ENCODE measurements at places on chromosomes 11 and 22. TPM values are rescaled to one million over a fixed set of nuclear protein-coding genes. Genes with fewer than 3 reads are reported as not detected.

DNA sequence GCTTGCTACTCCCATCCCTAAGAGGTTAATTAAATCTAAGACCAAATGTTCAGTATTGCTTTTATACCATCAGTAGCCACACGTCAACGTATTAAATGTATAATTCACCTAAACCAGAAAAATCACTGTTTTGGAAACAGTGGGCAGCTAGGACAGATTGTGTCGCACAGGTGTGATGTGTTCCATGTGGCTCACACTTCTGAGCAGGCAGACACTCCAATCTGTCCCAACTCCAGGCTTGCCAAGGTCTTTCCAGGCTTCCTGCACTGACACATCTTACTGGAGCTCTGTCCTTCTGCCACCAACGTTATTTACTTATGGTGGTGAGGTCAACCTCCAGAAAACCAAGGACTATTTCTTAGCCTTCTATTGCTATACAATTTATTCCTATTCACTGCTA lies 11.4 kb downstream of the SIAE start:
- no peak overlapping the region for H3K27ac ChIP-seq
- no peak for DNase-seq
- no peak overlapping the region for H3K4me3 ChIP-seq

DNA sequence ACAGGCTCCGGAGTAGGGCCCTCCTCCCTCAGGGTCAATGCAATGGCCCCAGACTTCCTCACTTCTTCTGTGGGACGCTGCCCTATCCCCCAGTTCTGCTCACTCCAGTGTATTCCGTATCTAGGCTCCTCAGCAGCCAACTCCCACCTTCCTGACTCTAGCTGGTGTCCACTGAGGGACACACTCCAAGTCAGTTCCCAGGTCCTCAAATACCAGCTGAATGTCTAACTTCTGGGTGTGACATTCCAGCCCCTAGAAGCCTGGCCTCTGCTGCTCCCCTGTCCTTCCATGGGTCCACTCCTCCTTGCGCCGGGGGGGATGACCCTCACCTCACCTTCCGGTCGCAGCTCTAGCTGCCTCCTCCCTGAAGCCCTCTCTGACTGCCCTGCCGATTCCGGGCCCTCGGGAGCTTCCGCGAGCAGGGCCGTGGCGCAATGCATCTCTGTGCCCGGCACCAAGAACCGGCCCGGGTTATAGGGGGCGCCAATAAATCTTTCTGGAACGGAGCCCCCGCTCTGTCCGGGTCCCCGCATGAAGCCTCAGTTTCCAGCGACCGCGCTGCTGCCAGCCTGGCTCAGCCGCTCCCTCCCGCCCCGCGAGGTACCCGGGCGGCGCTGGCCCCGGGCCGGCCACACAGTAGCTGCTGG lies 15.4 kb downstream of the BAD start:
- peaks cover 14% of the 10 kb centered on the region for H3K36me3 ChIP-seq
- no peaks in the 10 kb centered on the region for H3K27me3 ChIP-seq
- H3K27ac ChIP-seq = peak overlapping the region; percentile 91
- peak overlapping the region; percentile 95 for H3K4me3 ChIP-seq

GRCh38 chr11:86669424-86669823 lies 3.0 kb downstream of the ME3 start:
- H3K4me3 ChIP-seq = no peak overlapping the region
- H3K27ac ChIP-seq = no peak overlapping the region

DNA sequence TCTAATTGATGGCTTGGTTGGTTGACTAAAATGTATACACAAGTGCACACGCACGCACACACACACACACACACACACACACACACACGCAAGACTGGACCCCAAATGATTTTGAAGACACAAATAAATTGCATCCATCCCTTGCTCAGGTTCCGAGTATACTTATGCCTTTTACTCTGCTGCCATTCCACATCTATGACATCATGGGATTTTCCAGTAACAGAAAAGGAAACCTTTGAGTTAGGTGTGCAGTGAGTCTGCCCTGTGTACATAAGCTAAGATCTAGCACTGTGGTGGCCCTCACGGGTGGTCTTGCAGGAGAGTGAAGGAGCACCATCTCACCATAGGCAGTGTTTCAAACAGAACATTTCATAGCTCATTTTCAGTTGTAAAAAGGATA lies 20.5 kb upstream of the LARGE1 start:
- H3K4me3 ChIP-seq = no peak overlapping the region
- no peaks in the 10 kb centered on the region for H3K4me1 ChIP-seq
- DNase-seq = no peak

- no peak overlapping the region for H3K27ac ChIP-seq
- no peak for DNase-seq
- H3K4me1 ChIP-seq = peaks cover 18% of the 10 kb centered on the region
- H3K36me3 ChIP-seq = no peaks in the 10 kb centered on the region
Observed at GRCh38 chr11:76690736-76691135, 20.2 kb upstream of the LRRC32 start.

GRCh38 chr22:44127356-44127755 lies 53.4 kb upstream of the PARVG start:
- no peak overlapping the region for H3K4me3 ChIP-seq
- H3K27ac ChIP-seq = no peak overlapping the region
- H3K4me1 ChIP-seq = peaks cover 2% of the 10 kb centered on the region
- H3K27me3 ChIP-seq = no peaks in the 10 kb centered on the region

DNA sequence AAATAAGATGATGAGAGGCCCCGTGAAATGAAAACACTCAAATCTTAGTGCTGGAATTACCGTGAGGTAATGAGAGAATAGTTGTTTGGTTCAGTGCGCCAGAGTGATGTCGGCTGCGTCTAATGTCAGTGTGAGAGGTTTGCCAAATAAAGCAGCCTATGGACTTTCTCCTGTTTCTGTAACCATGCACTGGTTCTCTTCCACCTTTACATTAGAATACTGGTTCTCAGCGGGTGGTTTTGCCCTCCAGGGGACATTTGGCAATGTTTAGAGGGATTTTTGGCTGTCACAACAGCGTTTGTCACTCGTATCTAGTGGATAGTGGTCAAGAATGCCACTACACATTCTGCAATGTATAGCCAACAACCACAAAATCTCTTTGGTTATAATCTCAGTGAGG lies 1.1 kb downstream of the OOSP4B start:
- H3K27ac ChIP-seq = no peak overlapping the region
- H3K4me1 ChIP-seq = no peaks in the 10 kb centered on the region
- H3K36me3 ChIP-seq = no peaks in the 10 kb centered on the region
- H3K27me3 ChIP-seq = peaks cover 9% of the 10 kb centered on the region
- H3K4me3 ChIP-seq = no peak overlapping the region

DNA sequence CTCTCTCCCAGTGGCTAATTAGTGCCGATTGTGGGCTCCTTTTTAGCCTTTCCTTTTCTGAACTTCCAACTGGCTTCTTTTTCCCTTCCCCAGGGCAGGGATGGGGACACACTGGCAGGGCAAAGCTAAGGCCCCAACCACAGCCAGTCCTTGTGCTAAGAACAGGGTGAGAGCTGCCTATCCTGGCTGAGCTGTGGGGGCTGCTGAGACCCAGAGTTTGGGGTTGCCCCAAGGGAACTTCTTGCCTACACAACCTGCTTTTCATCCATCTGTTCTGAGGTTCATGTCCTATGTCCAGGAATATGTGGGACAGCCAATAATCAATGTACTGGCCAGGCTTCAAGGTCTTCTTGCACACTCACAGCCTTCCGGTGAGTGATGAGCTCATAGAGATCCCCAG lies 10.0 kb upstream of the TPBGL start:
- no peaks in the 10 kb centered on the region for H3K4me1 ChIP-seq
- no peak overlapping the region for H3K4me3 ChIP-seq
- no peak for DNase-seq
- H3K27me3 ChIP-seq = peaks cover 11% of the 10 kb centered on the region
- H3K36me3 ChIP-seq = no peaks in the 10 kb centered on the region
- H3K27ac ChIP-seq = no peak overlapping the region

- no peaks in the 10 kb centered on the region for H3K36me3 ChIP-seq
- H3K4me3 ChIP-seq = no peak overlapping the region
- DNase-seq = no peak
- peaks cover 15% of the 10 kb centered on the region for H3K27me3 ChIP-seq
- peaks cover 10% of the 10 kb centered on the region for H3K4me1 ChIP-seq
Observed at GRCh38 chr11:94780432-94780831, 12.3 kb downstream of the AMOTL1 start.

GRCh38 chr11:128522943-128523518 lies 64.3 kb downstream of the ETS1 start:
- peak overlapping the region; percentile 97 for H3K4me3 ChIP-seq
- no peaks in the 10 kb centered on the region for H3K27me3 ChIP-seq
- DNase-seq = peak; percentile 77
- H3K27ac ChIP-seq = peak overlapping the region; percentile 99

Gene MOGAT2
- not detected for total RNA-seq

Gene TSSC4
- total RNA-seq = 46.9 TPM

Gene KCNQ1
- 9.6 TPM for total RNA-seq

Measured in activated naive CD8-positive, alpha-beta T cell treated with anti-CD3 and anti-CD28 coated beads for 36 hours (primary cell).